ENCODE measurements at places on chromosomes 2 and 18.

- DNase-seq, result no peak
Observed at GRCh38 chr2:39550701-39551285, 113.7 kb upstream of the MAP4K3 start.

DNA sequence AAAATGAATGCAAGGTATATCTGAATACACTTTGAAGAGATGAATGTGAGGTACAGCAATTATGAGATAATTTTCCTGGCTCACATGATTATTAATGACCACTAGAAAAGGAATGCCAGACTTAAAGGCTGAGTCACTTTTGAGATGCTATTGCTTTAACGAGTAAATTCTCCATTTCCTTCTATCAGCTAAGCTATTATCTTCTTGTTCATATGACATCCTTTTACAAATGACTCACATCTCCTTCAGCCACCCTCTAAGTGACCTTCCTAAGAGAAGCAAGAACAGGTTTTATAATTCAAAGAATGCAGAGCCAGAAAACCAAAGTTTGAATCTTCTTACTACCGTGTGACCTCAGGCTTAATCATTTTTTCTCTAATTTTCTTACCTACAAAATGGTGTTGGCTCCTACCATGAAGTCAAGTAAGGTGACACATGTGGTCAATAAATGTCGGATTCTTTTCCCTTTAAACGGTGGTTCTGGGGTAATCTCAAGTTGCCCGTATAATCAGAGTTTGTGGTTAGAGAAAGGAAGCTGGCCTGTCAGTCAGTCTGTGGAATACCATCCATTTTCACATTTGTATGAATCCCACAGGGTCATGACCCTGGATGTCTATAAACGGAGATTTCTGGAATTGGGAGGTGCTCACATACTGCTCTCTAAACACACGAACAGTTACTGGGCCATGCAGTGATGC lies 184.0 kb upstream of the PID1 start:
- peak; percentile 71 for DNase-seq

GRCh38 chr18:63249771-63250170 lies 69.8 kb downstream of the BCL2 start:
- no peak for DNase-seq

DNA sequence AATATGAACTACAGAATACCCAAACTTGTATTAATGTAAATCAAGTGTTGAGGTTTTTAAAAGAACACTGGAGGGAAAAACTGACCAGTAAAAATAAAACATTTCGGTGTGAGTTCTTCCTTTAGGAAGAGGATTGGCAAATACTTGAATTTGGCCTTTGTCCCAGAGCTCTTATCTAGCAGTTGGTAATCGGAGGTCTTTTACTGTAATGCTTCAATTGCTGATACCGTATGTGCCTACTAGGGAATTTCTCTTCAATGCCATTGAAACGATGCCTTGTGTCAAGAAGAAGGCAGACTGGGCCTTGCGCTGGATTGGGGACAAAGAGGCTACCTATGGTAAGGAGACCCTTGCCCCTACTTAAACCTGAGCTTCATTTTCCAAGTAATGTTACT lies 4.1 kb downstream of the RRM2 start:
- no peak for DNase-seq

GRCh38 chr2:82139979-82140611 lies 1835.5 kb upstream of the LRRTM1 start:
- no peak for DNase-seq

DNA sequence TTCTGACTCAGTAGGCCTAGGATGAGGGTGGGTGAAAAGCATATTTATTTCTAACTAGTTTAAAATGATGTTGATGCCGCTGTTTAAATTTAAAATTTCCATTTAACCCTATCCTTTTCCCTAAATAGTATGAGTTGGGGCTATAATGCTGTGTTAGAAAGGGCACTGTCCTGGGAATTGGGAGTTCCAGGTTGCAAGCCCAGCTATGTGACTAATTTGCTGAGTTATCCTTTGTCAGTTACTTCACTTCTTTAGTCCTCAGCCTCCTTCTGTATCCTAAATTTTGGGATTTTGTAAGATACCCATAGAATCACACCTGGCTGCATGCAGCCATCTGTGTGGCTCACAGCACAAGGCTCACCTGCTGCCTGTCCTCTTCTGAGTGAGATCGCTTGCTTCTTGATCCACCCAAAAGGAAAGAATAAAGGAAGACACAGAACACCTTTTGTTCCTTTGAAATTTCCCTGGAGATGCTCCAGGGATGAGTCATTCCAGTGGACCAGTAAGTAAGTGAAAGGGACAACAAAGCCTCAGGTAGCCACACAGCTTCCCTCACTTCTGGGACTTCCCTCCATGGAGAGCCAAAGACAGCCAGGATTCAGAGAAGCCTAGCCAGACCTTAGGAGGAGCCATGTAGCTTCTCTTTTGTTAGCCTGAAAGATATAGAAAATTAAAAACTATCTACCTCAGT lies 97.2 kb downstream of the DTNA start:
- no peak for DNase-seq

DNA sequence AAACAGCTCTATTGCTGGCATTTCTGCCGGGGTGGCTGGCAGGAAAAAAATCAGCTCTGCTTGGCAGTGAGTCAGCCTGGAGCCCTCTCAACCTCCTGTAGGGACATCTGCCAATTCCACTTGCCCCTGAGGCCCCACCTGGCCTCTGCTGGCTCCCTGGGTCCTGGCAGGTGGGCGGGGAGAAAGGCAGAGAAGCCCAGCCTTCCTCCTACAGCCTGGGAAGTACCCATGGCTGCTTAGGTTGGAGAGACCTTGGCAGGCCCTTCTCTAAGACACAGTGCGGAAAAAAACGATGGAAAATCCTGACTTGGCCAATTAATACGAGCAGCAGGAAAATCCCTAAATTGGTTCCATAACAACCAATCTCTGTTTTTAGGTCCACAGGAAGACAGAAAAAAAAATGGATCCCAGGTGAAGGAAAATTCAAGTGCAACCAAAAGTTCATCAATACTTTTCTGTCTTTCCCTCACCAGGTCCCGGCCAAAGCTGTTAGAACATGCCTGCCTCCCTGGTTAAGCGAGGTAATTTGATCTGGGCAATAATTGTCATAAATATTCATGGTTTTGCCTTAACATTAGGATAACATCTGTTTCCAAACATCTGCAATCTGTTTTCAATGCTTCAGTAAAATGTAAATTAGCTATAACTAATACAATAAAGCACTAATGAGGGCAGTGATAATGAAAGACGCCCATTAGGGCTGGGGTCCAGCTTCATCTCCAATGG lies 245.9 kb downstream of the TFCP2L1 start:
- DNase-seq, result no peak

DNA sequence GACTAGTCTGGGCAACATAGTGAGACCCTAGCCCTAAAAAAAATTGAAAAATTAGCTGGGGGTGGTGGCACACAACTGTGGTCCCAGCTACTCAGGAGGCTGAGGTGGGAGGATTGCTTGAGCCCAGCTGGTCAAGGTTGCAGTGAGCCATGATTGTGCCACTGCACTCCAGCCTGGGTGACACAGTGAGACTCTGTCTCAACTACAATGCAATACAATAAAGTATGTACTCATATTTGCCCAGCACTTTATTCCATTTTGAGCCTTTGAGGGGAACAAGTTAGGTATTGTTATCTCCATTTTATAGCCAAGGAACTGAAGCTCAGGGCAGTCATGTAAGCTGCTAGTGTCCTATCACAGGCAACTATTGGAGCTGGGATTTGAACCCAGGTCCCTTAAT lies 49.3 kb upstream of the PLB1 start:
- no peak for DNase-seq

GRCh38 chr2:113978524-113979190 lies 88.8 kb downstream of the ACTR3 start:
- DNase-seq, result no peak

GRCh38 chr18:59902993-59903610 lies 3.3 kb downstream of the PMAIP1 start:
- no peak for DNase-seq

DNA sequence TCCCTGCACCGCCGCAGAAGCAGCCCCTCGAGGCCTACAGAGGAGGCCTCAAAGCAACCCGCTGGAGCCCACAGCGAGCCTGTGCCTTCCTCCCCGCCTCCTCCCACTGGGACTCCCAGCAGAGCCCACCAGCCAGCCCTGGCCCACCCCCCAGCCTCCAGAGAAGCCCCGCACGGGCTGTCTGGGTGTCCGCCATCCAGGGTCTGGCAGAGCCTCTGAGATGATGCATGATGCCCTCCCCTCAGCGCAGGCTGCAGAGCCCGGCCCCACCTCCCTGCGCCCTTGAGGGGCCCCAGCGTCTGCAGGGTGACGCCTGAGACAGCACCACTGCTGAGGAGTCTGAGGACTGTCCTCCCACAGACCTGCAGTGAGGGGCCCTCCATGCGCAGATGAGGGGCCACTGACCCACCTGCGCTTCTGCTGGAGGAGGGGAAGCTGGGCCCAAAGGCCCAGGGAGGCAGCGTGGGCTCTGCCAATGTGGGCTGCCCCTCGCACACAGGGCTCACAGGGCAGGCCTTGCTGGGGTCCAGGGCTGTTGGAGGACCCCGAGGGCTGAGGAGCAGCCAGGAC lies 31.2 kb downstream of the GPC1 start:
- no peak for DNase-seq

- no peak for DNase-seq
Observed at GRCh38 chr2:218345491-218346236, 11.0 kb upstream of the CATIP start.

GRCh38 chr2:37737507-37737906 lies 66.1 kb upstream of the CDC42EP3 start:
- no peak for DNase-seq

- DNase-seq, result no peak
Observed at GRCh38 chr2:231258701-231259100, 60.3 kb downstream of the ARMC9 start.

- DNase-seq, result peak; percentile 54
Observed at GRCh38 chr18:8799001-8799400, 93.6 kb downstream of the MTCL1 start.

- peak; percentile 30 for DNase-seq
Observed at GRCh38 chr2:233418761-233419546, 64.7 kb downstream of the DGKD start.

DNA sequence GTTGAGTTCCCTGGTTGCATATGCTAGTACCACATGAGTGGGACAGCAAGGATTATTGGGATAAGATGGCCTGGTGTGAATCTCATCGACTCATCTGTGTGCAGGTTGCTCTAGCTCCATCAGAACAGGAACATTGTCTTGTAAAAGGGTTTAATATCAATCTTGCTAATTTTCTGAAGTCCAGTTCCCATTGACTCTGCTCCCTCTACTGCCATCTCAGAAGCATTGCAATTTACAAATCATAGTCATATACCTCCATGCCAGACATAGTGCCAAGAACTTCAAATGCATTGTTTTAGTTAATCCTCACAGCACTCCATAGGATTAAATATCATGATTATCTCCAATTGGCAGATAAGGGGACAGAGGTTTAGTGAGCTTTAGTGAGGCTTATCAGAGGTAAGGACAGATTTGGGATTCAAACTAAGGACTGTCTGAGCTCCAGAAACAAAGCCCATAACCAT lies 4.8 kb upstream of the STAT4 start:
- peak; percentile 30 for DNase-seq

GRCh38 chr18:48110797-48111196 lies 180.3 kb upstream of the SMAD2 start:
- DNase-seq, result no peak

- DNase-seq, result no peak
Observed at GRCh38 chr2:10620481-10620880, 69.3 kb downstream of the NOL10 start.

All from NCI-H460 (cell line).